ENCODE measurements at places on chromosomes 3 and 15. TPM values are rescaled to one million over a fixed set of nuclear protein-coding genes. Genes with fewer than 3 reads are reported as not detected.

DNA sequence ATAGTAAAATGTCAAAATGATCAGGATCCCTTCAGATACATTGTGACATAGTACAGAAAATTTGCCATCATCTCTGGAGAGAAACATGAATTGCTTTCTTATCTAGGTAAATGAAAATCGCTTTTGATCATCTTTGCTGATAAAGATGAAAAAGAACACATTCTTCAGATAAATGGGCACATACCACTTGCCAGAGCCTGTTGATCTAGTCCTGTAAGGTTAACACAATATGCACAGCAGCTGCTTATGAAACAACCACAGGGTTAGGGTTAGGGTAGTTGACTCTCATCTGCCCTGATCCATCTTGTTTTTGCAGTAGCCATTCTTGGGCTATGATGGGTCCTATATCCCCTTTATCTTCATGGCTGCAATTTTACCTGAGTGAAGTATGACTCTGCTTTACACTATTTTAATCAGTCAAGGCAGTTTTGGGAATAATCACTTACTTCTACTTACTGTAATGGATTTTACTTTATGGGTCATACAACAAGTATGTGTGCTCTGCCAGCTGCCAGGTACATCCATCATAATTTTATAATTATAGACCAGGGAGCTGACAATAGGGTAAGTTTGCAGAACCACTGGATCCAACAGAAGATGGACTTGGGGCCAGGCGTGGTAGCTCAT, 12.6 kb upstream of the SPINK8 start:
- DNase-seq: no peak
- no peak overlapping the region for H3K4me3 ChIP-seq
- H3K27me3 ChIP-seq: no peaks in the 10 kb centered on the region
- no peaks in the 10 kb centered on the region for H3K4me1 ChIP-seq
- H3K36me3 ChIP-seq: no peaks in the 10 kb centered on the region

- peaks cover 86% of the 10 kb centered on the region for H3K27me3 ChIP-seq
- H3K36me3 ChIP-seq: no peaks in the 10 kb centered on the region
- H3K4me1 ChIP-seq: peaks cover 32% of the 10 kb centered on the region
- peak overlapping the region; percentile 81 for H3K4me3 ChIP-seq
These were observed 1.2 kb downstream of the MECOM start for GRCh38 chr3:169662132-169662842.

DNA sequence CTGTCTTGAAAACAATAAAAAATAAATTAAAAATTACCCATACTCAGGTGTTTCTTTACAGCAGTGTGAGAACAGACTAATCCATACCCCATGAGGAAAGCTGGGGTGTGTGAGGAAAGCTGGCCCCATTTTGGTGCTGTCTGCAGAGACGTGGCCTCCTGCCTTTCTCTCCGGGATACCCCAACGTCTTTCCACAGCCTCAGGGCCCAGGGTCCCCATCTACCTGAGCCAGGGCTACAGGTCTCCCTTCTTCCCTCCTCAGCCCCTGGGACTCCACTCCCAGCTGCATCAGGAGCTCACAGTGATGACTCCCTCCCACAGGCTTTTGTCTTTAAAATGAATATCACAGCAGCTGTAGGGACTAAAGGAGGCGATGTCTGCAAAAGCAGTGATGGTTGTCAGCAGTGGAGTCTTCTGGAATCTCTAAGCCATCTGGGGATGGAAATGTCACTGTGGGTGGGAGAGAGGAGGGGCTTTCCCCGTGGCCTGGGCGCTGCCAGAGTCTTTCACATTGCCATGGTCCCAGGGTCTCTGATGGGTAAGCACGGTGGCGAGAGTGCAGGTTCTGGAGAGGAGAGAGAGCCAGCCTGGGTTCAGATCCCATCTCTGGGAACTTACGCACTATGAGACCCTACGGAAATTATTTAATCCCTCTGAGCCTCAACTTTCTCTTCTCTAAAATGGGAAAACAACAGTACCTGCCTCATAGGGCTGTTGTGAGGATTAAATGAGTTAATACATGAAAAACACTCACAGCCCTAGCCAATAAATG, 259.3 kb downstream of the PLCL2 start:
- no peak for DNase-seq
- no peak overlapping the region for H3K4me3 ChIP-seq
- no peaks in the 10 kb centered on the region for H3K36me3 ChIP-seq
- H3K27me3 ChIP-seq: no peaks in the 10 kb centered on the region
- no peak overlapping the region for H3K27ac ChIP-seq
- H3K4me1 ChIP-seq: no peaks in the 10 kb centered on the region

DNA sequence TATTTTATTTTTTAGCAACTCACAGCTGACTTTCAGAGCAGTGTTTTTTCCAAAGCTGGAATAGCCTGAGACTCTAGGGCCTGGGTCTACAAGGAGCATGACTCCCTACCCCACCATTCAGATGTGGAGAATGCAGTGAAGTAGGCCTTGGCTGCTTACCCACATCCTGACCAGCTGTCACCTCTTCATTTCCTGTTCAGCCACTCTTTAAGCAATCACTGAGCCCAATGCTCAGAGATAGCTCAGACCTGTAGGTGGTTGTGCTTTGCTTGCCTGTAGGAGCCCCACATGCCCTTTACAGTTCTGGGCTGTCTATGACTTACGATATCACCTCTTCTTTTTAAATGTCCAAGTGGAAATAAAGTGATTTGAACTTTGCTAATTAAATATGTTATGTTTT, 148.1 kb downstream of the NEK11 start:
- H3K27ac ChIP-seq: no peak overlapping the region
- H3K27me3 ChIP-seq: no peaks in the 10 kb centered on the region
- DNase-seq: no peak
- no peaks in the 10 kb centered on the region for H3K4me1 ChIP-seq
- H3K36me3 ChIP-seq: no peaks in the 10 kb centered on the region

GRCh38 chr3:11642431-11643191, 1.1 kb downstream of the VGLL4 start:
- H3K27ac ChIP-seq: peak overlapping the region; percentile 87
- peaks cover 49% of the 10 kb centered on the region for H3K4me1 ChIP-seq
- H3K36me3 ChIP-seq: no peaks in the 10 kb centered on the region
- H3K27me3 ChIP-seq: no peaks in the 10 kb centered on the region
- H3K4me3 ChIP-seq: peak overlapping the region; percentile 69
- DNase-seq: peak; percentile 82

DNA sequence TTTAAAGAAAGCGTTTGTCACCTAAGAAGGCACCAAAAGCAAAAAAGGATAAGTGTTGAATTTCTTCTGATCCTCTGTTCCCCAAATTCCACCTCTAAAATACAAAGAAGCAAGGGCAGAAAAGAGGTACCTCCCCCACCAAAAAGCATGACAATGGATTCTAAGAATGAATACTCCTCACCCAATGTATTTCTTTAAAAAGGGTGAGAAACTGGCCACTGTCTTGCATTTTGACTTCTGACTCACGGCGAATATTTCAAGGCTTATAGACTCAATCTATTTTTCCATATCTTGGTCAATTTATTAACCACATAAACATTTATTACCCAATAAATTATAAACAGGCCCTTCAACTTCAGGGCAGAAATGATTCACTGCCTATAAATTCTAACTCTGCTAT, 131.1 kb downstream of the NR1I2 start:
- peaks cover 35% of the 10 kb centered on the region for H3K36me3 ChIP-seq
- H3K4me3 ChIP-seq: no peak overlapping the region
- H3K27ac ChIP-seq: no peak overlapping the region
- DNase-seq: no peak

DNA sequence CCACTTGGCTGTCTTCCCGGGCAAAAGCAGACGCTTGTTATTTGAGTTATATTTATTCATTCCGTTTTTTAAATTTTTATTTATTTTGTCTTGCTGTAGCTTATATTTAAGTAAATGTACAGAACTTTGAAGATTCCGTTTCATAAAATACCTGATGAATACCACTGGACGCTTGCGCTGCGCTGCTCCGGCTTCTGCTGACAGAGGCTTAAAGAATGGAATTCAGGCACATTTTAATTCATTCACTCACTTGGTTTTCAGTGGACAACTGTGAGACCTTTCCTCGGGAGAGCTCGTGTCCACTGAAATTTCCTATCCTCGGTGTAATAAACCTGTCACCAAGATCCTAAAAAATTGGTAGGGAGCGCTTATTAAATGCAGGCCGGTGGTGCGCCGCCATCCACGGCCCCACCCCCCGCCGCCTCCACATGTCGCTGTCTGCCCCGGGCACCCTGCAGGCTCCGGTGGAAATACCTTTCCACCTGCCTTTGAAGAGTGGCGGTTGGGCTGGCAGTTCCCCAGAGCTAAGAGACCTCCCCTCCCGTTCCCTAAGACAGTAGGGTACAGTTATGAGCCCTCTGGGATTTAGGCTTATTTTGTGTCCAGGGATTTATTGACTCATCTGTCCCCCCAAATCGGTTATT, 62.5 kb upstream of the UBE2E1 start:
- peaks cover 42% of the 10 kb centered on the region for H3K4me1 ChIP-seq
- H3K27ac ChIP-seq: no peak overlapping the region
- no peaks in the 10 kb centered on the region for H3K36me3 ChIP-seq
- peak overlapping the region; percentile 3 for H3K4me3 ChIP-seq
- no peak for DNase-seq

DNA sequence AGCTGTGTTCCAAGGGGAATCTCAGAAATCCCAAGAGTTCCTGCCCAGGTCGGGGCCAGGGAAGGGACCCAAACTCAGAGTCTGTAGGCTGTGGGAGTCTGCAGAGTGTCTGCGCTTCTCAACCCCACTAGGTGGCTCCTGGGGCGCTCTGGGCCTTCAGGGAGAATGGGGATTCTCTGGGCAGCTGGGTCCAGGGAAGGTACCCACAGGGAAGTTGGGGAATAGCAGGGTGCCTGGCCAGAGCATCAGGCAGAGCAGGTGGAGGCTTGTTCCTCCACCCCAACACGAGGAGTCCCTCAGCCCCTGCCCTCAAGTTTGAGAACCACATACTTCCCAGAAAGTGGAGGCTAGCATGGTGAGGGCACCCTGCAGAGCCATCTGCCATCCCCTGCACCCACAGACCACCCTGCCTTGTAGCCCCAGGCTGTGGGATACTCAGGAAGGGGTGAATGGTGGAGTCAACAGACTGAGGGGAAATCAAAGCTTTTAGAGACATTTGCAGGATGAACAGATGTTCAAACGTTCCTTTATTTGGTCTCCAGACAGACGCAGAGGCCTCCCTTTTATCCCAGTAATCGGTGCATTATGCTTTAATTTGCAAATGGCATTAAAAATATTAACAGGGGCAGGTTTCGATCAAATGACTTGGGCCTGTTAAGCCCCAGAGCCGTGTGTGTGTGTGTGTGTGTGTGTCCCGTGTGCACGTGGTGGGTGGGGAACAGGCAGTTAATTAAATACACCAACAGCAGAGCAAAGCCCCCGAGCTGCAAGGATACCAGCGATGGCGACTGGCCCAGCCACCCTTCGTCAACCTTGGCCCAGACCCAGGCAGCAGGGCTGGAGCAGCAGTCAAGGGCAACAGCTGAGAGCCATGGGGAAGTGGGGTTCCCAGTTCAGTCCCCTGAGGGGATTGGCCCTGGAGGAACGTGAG, 57.7 kb downstream of the DNAJB8 start:
- H3K27me3 ChIP-seq: no peaks in the 10 kb centered on the region
- no peak overlapping the region for H3K27ac ChIP-seq
- H3K4me1 ChIP-seq: no peaks in the 10 kb centered on the region
- H3K36me3 ChIP-seq: no peaks in the 10 kb centered on the region

GRCh38 chr3:133295944-133296917, 103.6 kb upstream of the BFSP2 start:
- no peak overlapping the region for H3K4me3 ChIP-seq
- DNase-seq: no peak

DNA sequence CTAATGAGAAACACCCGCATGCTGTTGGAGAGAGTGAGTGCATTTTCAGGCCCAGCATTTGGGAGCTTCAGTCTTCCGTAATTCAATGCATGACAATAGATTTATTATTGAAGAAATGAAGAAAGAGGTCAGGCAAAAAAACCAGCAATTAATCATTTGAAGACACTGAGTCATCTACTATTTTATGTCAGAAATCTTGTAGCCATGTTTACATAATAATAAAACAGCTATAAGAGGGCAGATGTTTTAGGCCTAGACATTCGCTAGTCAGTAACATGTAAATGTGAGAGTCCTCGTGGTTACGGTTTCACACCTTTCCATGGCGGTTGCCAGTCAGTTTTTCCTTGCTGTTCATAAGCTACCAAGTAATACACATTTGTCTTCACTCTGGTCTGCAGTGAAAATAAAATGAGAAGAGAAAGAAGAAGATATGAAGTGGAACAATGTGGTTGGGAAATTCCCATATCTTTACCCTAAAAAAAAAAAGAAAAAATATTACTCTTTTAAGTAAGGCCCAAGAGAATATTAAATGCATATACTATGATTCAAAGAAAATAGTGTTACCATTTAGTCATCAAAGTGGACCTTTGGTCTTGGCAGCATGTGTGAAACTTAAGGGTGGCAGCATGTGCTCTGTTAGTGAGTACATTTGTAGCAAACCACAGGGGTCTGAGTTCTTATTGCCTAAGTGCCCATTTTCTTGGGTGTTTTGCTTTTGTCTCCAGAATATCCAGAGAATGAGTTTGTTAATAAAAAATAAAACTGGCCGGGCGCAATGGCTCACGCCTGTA, 140.5 kb upstream of the TBL1XR1 start:
- DNase-seq: no peak
- peaks cover 45% of the 10 kb centered on the region for H3K4me1 ChIP-seq
- H3K27me3 ChIP-seq: no peaks in the 10 kb centered on the region
- no peak overlapping the region for H3K27ac ChIP-seq
- H3K36me3 ChIP-seq: no peaks in the 10 kb centered on the region

DNA sequence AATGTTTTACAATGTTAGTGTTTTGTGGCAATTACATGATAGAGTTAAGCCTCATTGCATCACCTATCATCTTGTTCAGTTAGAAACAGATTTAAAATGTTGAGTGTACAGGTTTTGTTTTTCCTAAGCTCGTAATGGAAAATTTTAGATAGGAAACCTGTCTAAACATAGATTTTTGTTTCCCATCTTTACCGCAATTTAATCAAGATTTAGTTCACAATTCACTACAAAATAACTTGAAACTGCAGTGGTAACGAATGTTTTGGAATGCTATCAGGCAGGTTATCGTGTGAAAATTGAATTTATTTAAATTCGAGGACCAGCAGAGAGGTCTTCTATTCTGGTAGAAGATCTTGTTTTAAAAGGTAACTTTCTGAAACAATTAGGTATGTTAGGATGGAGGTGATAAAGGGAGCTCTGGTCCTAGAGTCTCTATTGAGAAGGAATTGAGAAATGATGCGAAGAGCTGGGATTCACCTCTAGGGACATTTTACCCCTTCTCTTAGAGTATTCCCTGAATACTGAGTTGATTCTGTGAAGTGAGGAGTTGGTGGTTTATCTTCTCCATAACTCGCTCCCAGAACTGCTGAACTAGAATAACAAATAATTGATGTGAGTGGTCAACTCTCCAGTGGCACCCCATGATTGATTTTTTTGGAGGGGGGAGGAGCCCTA, 1.4 kb downstream of the DOCK3 start:
- no peaks in the 10 kb centered on the region for H3K36me3 ChIP-seq
- peaks cover 68% of the 10 kb centered on the region for H3K27me3 ChIP-seq
- H3K4me1 ChIP-seq: peaks cover 4% of the 10 kb centered on the region

The TPRG1 gene
- 23.4 TPM for total RNA-seq

The SLC12A1 gene
- not detected for total RNA-seq

The CTXN2 gene
- not detected for total RNA-seq

The FOXP1 gene
- 138 TPM for total RNA-seq

The GP5 gene
- total RNA-seq: 0.38 TPM

The LRRC31 gene
- 1.1 TPM for total RNA-seq

The AMT gene
- total RNA-seq: 8.4 TPM

The GOLGA8S gene
- 0.53 TPM for total RNA-seq

The RHOV gene
- total RNA-seq: 1.5 TPM

The SCG5 gene
- total RNA-seq: 0.65 TPM

All from lower lobe of right lung (tissue), 2 donors.